ENCODE measurements at places on chromosomes 12 and 14.

DNA sequence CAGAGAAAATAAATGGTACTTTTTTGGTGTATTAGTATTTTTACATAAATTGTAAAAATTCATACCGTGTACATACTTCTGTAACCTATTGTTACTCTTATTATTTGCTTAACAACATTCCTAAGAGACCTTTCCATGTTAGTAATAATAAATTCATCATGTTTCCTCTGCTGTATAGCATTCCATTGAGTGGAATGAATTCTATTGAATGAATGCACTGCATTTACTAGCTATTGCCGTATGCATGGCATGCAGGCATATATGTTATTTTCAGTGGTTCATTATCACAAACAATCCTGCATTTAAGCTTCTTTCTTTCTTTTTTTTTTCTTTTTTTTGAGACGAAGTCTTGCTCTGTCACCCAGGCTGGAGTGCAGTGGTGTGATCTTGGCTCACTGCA is 137.6 kb upstream of the TBX3 start:
- no peak for DNase-seq

DNA sequence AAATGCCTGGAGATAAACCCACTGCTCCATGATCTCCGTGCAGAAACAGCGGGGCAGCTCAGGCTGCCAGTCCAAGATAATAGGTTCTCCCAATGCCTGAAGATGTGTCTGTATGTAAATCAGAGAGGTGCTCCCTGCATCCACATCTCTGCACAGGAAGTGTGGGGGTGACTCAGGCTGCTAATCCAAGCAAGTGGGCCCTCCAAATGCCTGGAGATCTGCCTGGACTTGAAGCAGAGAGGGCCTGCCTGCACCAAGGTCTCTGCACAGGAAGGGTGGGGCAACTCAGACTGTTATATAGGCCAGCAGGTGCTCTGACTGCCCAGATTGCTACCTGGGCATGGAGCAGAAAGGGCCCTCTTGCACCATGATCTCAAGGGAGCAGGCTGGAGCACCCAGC is 504.7 kb downstream of the LRFN5 start:
- no peak for DNase-seq

DNA sequence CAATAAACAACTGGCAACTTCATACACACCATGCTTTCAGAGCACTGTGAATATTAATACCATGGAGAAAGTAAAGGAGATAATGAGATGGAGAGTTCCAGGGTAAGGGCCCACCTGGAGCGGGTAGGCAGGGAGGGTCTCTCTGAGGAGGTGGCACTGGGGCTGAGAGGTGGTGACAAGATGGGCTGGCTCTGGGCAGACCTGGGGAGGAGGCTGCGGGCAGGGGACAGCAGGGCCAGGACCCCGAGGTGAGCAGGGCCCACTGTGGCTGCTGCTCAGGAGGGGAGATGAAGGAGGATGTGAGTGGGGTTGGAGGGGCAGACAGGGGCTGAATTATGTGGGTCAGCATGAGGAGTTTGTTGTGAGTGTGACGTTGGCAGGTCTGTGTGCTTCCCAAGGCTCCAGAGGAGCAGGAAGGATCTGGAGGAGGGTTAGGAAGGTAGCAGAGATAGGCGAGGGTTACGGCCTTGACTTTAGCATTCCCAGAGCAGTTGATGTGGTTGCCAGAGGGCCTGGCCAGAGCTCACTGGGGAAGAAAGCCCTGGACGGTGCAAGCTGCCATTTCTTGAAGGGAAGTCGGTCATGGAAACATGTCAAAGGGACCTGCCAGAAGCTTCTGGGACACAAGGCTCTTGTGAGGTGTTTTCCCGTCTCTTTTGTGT is 88.2 kb downstream of the CACNA1C start:
- no peak for DNase-seq

GRCh38 chr12:116806845-116807440 is 68.8 kb downstream of the RNFT2 start:
- DNase-seq = no peak

GRCh38 chr14:21037156-21037555 is 2.5 kb upstream of the RNASE13 start:
- no peak for DNase-seq

- DNase-seq = no peak
Measured at GRCh38 chr12:9947674-9948073, 15.5 kb upstream of the CLEC2A start.

- DNase-seq = no peak
Measured at GRCh38 chr12:64790166-64790565, 31.0 kb upstream of the GNS start.

DNA sequence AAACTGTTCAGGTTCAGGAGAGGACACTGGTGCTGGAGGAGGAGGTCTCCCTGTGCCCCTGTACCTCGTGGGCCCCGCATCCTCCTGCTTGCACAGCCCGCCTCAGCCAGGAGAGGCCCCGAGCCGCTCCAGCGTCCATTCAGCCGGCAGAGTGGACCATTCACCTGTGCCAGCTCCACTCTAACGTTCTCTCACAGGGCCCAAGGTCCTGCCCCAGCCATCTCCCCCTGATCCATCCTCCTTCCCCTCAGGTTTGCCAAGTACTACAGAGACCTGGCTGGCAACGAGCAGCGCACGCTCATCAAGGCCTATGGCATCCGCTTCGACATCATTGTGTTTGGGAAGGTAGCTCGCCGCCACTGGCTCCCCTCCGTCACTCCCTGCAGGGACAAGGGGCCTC is 22.2 kb downstream of the P2RX4 start:
- no peak for DNase-seq

- DNase-seq = no peak
Measured at GRCh38 chr14:88793259-88793625, 489 bp upstream of the EML5 start.

DNA sequence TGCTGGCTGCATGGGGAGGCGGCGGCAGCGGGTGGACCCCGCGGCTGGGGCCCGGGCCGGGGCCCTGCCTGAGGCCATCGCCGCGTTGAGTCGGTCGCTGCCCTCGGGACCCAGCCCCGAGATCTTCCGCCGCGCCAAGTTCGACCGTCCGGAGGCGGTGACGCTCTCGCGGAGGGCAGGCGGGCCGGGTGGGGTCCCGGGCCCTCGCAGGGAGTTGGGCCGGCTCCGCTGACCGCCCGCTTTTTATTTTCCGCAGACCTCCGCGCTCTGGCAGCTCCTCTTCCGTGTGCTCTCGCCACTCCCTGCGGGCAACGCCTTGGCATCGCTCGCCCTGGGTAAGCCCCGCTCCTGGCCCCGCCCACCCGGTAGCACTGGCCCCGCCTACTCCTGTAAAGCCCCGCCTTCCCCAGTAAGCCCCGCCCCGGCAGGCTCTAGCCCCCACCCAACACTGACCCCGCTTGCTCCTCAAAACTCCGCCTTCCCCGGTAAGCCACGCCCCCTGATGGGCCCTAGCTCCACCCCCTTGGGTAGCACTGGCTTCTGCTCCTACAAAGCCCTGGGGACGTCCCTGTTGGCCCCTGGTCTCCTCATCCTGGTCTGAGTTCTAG is 424 bp downstream of the TEDC1 start:
- no peak for DNase-seq

- no peak for DNase-seq
Measured at GRCh38 chr12:124405151-124405550, 110.3 kb downstream of the RFLNA start.

DNA sequence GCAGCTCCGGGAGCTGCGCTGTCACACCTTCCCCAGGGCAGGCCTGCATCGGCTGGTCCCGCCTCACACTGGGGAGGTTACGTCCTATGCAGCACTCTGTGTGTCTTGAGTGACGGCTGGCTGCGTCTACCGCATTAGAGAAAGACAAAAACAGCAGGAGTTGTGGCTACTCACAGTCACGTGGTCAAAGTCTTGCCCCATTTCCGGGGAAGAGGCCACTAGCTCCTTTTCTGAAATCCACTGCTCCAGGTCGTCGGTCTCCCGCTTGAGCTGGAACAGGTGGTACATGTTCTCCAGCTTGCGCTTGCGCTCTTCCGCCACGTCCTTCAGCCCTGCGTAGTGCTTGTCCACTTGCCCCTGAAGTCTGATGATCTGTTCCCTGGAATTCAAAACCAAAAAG is 68.8 kb downstream of the PLEKHG3 start:
- DNase-seq = no peak

- DNase-seq = no peak
Measured at GRCh38 chr12:90745211-90745610, 209.8 kb downstream of the CCER1 start.

GRCh38 chr12:42969355-42969754 is 379.8 kb upstream of the PRICKLE1 start:
- DNase-seq = no peak

- DNase-seq = no peak
Measured at GRCh38 chr12:128798571-128799341, 25.0 kb downstream of the SLC15A4 start.

DNA sequence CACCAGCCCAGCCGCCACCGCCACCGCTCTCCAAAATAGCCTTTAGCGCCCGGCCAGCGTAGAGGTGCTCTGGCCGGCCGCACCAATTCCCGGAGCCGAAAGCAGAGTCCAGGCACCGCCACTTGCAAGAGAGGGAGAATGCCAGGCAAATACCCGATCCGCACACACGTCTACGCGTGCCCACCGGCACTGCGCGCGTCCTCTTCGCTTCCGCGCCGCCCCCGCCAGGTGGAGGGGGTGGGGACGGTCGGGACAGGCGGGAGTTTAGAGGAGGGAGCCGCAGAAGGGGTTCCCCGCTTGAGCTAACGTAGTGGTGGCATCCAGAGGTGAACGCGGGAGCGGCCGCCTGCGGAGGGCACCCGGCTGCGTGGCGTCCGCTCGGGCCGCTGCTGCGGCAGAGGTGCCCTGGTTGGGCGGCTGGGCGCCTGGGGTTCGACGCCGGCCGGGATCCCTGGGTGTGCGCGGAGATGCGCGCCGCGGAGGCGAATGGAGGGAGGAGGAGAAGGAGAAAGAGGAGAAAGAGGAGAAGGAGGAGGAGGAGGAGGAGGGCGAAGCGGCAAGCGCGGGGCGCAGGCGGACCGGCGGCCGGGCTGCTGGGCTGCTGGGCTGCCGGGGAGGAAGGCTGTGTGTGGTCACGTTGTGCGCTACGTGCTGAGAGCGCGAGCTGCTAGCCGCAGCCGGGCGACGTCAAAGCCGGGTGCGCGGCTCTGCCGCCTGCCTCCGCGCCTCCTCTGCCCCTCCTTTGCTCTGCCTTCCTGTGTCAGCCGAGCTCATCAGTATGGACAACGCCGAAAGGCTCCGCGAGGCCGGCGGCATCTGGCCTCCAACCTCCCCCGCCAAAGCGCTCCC is at the start of gene MDGA2:
MDGA2 (minus strand) TSS at position 140 of the 849 bp plus-strand sequence.
- no peak for DNase-seq

DNA sequence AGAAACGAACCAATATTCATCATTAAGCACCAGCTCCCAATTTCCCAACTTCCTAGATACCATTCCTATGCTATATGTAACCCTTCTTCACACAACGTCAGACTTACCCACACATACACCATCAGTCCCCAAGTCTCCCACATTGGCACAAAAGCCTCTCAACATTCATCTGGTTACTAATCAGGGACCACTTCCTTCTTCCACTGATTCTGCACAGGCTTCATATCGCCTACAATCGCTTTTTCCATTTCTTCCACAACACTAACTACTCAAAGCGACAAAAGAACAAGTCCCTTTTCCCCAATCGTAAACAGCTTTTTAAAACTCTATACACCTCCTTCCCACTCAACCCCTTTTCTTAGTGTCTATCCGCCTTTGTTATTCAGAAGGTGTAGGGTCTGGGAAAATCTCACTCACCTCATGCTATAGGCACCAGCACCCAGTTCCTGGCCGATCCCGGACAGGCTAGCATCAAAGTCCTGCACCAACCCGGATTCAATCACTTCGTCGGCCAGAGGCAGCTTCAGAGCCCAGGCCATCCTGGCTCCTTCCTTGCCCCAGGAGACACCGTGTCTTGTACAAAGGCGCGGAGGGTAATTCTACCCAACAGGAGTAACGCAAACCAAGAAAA is 936 bp downstream of the TFCP2 start:
- no peak for DNase-seq

DNA sequence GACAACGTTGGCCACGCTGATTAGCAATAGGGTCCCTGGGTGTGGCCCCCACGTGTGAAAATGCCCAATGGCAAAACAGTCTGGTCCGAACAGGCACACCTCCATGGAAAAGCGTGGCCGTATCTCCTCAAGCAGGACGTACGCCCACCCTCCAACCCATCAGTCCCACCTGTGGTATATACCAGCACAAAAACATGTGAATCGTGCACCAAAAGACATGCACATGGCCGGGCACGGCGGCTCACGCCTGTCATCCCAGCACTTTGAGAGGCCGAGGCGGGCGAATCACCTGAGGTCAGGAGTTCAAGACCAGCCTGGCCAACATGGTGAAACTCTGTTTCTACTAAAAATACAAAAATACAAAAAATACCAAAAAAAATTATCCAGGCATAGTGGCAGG is 14.9 kb upstream of the SFSWAP start:
- DNase-seq = no peak

GRCh38 chr12:93593843-93594242 is 21.4 kb downstream of the SOCS2 start:
- no peak for DNase-seq

DNA sequence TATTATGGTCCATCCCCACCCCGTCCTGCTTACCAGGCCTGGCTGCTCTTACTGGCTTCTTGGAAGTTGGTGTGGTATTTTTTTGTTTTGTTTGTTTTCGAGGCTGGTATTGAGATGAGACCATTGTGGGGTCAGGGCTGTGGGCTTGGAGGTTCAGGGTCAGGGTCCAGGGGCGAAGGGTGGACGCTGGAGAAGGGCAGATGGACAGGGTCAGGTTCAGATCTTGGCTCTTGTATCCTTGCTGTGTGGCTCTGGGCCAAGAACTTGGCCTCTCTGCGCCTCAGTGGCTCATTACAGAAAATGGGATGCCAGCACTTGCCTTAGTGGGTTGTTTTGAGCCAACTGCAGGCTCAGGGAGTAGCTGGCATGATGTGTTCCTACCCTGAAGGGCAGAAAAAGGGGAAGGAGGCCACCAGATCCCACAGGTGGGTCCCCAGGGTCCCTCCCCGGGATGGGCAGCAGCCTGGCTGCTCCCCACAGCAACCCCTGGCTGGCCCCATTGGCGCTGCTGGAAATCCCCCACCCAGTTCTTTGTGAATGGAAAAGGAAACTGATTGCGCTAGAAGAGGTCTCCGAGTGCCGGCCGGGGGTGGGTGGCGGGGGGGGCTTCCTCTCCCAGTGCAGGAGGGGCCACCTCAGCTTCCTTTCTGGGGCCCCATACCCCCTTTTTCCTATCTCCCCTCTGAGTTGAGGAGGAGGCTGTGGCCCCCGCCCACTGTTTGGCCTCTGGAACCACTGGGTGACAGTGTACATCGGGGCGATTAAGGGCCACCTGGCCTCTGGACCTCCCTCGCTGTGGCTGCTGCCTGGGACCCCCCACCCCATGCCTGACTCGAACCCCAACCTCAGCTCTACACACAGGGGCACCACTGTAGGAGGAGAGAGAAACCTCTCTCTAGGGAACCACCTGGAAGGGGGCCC is 25.0 kb downstream of the SH2B3 start:
- DNase-seq = no peak

DNA sequence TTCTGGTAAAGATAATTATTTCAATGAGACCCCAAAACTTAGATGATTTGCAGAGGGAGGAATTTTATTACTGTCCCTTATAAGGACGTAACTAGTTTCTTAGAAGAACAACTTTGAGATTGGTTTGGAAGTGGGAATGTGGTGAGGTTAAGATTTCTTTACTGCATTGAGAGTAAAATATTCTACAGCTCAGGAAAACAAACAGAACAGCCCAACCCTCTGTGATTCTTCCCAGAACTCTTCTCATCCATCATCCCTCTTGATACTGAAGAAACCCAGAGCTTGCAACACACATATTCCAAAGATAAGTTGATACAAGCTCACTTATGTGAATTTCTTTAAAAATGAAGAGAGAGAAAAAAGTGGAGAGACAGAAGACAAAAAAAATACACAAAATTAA is 234.2 kb downstream of the CRADD start:
- peak; percentile 52 for DNase-seq
